ENCODE measurements at places on chromosomes 1 and 21.

DNA sequence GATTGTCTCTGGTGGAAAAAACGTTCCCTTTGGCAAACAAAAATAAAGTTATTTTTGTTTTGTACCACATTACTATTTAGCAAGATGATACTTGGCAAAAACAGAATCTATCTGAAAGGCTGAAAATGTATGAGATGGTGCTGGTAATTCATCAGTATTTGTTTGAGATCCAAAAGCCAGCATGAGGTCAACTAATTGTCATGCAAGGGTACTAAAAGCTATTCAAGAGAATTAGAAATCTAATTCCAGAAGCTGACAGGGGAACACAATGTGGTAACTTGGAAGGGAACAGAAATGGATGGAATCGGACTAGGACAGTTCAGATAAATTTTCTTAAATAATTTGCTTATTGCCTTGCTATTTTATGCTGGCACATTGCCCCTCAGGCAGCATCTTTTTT, 263.8 kb downstream of the KCNT2 start:
- no peak for DNase-seq

- DNase-seq: no peak
Observed at GRCh38 chr1:14661222-14661621, 62.7 kb downstream of the KAZN start.

- DNase-seq: no peak
Observed at GRCh38 chr21:16496609-16497008, 766.8 kb downstream of the USP25 start.

DNA sequence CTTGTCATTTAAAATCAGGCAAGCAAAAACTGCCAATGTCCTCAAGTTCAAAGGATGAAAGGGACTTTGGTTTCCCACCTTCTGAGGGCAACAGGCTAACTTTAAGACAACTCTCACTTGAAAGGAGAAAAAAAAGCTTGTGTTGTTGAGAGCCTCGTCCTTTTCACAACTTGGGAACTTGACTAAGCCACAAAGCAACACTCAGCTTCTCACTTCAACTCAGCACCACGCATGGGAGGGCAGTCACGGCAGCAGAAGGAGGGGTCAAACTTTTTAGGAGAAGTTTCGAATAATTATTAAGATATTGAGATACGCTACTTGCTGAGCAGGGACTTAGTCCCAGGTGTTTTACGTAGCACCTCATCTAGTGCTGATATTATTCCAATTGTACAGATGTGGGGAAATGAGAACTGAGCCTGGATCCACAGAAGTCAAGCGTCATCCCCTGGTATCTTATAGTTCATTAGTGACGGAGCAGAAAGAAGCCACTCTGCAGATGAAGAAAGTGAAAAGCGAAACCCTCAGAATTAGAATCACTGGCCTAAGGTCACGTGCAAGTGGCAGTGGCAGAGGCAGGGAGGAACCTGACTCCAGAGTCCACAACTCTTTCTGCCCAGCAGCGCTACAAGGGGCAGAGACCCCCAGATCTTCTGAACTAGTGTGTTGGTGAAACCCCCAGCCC, 83.6 kb downstream of the JAK1 start:
- DNase-seq: no peak

DNA sequence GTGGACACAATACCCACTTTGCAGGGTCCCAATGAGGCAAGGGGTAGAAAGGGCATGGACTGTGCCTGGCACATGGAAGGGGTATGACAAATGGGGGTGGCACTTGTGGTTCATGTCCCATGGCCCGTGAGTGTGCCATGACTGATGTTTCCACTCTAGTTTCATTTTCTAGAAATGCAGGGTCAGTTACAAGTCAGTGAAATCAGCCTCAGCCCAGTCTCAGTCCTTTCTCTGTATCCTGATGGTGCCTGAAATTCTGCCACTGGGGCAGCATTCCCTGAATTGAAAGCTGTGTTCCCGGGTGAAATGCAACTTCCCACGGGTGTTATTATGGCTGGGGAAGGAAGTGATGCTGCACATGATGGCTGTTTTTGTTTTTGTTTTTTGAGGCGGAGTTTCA, 110.8 kb upstream of the ZBTB40 start:
- DNase-seq: no peak

DNA sequence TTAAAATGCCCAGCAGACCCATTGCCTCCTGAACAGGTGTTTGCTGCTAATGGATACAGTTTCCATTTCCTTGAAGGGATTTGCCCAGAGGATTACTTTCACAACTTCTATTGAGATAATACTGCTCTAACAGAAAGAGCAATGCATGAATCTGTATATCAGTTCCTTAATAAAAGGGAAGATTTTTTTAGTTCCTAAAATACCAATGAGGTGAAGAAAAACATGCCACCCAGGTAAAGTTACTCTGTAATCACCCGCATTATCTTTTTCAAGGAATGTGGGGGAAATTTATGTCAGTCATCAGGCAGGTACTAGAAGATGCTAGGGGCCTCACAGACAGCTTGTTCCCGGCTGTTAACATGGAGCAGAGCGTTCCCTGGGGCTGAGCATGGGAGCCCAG, 41.1 kb downstream of the KCNJ15 start:
- no peak for DNase-seq

DNA sequence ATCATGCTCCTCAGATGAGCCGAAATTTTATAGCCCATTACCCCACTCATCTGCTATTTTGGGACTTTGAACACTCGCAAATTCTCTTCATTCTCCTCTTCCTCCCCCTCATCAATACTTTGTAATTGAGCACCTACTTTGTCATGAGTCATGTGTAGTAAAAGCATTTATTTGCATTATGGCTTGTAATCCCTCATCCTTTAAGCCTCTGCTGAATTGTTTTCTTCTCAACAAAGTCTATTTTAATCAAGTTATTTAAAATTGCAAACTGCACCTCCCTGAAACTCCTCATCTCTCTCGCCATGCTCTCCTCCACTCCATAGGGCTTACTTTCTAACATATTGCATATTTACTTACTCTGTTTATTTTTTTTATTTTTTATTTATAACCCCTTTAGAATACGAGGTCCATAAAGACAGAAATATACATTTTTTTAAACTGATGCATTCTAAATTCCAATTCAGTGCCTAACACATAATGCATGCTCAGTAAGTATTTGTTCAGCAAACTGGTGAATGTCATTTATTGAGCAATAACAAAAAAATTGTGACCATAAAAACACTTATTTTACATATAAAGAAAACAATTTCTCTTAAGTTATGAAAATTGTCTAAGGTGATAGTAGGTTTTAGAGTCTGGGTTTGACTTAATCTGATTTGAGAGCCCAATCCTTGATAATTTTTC, 161.7 kb downstream of the FASLG start:
- no peak for DNase-seq

- no peak for DNase-seq
Observed at GRCh38 chr21:44912158-44912473, 8.6 kb downstream of the ITGB2 start.

Measured in CD4-positive, alpha-beta T cell treated with Interleukin-6 at 100 ng/mL for 8 hours (primary cell).